T47D (cell line): ENCODE measurements at places on chromosomes 13 and 19.
A peak's percentile ranks its signal among the peaks of the same experiment; 100 is the strongest.

DNA sequence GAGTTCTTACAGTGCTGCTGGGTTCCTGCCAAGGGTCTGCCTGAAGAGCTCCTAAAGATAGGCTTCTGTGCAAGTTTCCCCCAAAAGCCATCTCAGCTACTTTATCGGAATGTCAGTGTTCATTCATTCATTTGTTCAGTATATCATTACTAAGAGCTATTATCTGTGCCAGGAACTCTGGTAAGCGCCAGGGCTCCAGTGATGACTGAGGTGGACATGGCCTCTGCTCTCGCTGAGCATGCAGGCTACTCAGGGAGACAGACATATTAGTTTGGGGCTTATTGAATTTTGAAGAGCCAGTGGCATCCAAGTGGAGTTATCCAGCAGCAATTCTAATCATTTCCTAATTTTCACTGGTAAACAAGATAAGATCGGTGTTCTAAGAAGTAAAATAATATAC, 65.8 kb downstream of the DGKH start:
- DNase-seq, result no peak

- DNase-seq, result no peak
Observed at GRCh38 chr19:30897034-30897433, 452.2 kb downstream of the TSHZ3 start.

- DNase-seq, result no peak
Observed at GRCh38 chr19:5130371-5131030, 161.6 kb downstream of the KDM4B start.

GRCh38 chr19:1860042-1860775, 3.2 kb downstream of the KLF16 start:
- no peak for DNase-seq

- no peak for DNase-seq
Observed at GRCh38 chr19:55231391-55232285, 3.1 kb upstream of the TMEM86B start.

- no peak for DNase-seq
Observed at GRCh38 chr19:18218159-18218558, 8.1 kb downstream of the PDE4C start.

DNA sequence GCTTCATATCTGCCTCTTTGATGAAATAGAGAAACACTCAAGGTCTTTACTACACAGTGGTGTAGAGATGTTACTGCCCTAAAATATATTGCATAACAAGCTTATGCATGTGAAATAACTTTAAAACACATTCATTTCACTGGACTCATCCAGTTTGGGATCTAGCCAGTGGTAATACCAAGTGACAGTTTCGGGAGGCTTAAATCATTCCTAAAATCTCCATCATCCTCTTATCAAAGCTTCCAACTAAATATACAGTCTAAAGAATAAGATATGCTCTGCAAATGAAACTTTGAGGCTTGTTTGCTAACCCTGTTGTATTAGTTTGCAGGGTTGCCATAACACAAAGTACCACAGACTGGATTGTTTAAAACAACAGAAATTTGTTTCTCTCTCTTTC, 52.8 kb downstream of the THSD1 start:
- no peak for DNase-seq

DNA sequence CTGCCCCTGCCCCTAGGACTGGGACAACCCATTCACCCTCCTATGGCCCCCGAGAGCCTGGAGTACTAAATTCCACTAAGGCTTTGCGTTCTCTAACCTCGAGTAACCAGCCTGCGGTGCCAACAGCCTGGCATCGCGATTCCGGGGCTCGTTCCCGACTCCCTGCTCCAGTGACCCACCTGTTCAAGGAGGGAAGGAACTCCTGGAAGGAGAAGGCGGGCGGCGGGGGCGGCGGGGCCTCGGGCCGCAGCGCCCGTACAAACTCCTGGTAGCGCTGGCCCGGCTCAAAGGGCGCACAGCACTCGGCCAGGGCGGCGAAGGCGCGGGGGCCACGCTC, 6.3 kb downstream of the GMIP start:
- DNase-seq, result no peak

- DNase-seq, result no peak
Observed at GRCh38 chr13:97133955-97134354, 88.2 kb upstream of the MBNL2 start.

- DNase-seq, result peak; percentile 36
Observed at GRCh38 chr19:48755084-48755641, at the start of gene FGF21. Gene FGF21, plus strand, starts transcription at chr19:48755524. Its CDS starts 713 bp downstream, at chr19:48756237.

- peak; percentile 33 for DNase-seq
Observed at GRCh38 chr19:29259153-29259552, 46.2 kb upstream of the UQCRFS1 start.

- no peak for DNase-seq
Observed at GRCh38 chr19:10289167-10289835, 451 bp upstream of the ICAM5 start.

DNA sequence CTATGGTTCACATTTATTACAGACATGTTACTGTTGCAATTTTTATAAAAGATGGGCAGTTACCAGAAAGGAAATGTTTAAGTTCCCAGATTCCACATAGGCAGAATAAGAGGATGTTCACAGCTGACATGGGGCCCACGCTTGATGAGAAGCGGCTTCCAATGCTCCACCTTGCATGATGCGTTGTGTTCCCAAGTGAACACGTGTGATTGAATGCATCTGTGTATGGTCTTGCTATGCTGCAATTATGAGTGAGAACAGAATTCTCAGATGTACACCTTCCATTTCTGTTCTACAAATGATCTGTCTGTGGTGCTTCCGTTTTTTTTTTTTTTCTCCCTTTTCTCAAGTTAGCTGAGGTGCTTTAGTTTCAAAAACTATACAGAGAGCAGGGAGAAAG, 15.5 kb downstream of the UPF3A start:
- no peak for DNase-seq

DNA sequence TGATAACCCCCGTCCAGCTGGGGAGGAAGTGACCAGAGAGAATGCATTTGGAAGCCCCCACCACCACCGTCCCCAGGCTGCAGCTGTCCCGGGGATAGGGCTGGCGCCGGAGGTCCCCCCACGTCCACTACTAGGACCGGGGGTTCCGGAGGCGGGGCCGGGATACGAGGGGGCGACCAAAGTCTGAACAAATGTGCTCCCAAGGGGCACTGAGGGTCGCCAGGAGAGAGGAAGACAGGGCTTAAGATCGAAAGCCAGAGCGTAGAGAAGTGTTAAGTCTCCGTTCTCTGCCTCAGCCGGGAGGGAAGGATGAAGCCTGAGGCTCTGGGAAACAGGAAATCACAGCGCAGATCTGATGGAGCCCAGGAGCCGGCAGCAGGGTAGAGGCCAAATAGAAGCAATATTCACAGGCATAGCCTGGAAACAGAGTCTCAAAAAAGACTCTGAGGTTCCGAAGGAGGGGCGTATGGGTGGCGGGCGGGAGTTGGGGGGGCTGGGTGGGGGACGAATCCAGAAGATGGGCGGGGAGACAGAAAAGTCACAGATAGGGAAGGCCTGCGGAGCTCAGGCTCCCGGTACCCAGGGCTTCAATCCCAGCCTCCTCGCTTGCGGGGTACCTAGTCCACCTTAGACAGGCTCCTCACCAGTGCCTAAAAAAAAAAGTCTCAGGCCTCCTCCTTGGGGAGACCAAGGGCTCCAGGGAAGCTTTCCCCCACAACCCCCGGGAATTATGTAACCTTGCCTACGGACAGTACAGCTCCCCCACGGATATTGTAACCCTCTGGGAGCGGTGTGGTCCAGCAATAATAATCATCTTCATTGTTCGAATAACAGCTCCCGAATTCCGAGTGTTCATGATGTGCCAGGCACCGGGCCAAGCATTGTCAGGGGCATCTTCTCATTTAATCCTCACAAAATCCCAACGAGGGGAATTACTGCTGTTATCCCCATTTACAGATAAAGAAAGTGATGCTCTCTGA, 1.1 kb upstream of the ERF start:
- DNase-seq, result no peak

GRCh38 chr13:78139765-78140164, 221.1 kb upstream of the EDNRB start:
- no peak for DNase-seq

DNA sequence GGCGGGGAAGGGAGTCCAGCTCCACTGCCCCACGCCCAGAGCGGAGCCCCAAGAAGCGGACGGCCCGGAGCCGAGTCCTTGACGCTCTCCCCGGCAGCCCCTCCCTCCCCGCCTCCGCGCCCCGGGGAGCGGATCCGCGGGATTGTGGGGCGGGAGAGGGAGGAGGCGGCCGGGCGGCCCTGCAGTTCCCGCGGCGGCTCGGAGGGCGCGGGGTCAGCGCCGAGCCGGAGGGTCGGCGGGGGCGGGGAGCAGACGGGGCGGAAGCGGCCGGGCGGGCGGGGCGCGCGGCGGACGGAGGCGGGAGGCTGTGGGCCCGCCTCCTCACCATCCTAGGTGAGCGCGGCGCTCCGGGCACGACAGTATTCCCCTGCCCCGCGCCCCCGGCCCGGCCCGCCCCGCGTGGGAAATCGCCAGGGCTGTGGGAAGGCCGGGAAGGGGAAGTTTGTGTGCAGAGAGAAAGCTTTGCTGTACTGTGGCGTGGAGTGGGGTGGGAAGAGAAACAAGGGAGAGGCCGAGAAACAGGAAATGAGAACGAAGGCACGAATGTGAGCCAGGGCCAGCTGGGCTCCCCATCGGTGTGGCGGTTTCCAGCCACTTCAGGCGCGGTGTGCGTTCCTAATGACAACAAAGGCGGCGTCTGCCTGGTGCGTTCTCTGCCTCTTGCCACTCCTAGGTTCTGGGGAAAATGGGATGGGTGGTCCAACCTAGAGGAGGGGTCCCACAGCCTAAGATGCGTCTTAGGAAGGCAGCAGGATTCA, 1.3 kb upstream of the KLF12 start:
- DNase-seq, result peak; percentile 60

DNA sequence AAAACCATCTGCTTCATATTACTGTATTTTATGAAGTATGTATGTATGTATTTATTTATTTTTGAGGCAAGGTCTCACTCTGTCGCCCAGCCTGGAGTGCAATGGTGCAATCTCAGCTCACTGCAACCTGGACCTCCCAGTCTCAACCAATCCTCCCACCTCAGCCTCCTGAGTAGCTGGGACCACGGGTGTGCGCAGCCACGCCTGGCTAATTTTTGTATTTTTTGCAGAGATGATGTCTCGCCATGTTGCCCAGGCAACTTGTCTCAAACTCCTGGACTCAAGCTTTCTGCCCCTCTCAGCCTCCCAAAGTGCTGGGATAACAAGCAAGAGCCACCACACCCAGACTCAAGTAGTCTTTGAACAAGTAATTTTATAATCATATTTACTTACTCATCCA, 5.5 kb downstream of the KATNAL1 start:
- no peak for DNase-seq

- DNase-seq, result no peak
Observed at GRCh38 chr13:68428292-68428691, 1198.2 kb upstream of the PCDH9 start.

GRCh38 chr19:46762245-46762890, 16.1 kb upstream of the STRN4 start:
- DNase-seq, result no peak

- no peak for DNase-seq
Observed at GRCh38 chr19:35859414-35859813, 2.7 kb downstream of the KIRREL2 start.

DNA sequence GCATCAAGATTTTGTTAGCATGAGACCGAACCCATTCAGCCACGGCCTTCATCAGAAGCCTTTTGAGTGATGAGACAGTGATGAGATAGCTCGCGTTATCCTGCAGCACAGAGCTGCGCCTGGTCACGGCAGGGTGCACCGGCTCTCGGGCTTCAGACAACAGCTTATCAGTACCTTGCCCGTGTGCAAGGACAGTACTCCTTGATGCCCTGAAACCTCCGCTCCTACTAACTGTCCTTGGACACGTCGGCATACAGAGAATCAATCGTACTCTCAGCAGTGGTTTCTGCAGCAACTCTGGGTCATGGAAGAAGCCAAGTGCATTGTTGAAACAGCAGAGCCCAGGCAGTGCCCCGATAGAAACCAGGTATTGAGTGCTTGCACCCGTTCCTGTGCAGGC, 40.7 kb downstream of the IRS2 start:
- no peak for DNase-seq

DNA sequence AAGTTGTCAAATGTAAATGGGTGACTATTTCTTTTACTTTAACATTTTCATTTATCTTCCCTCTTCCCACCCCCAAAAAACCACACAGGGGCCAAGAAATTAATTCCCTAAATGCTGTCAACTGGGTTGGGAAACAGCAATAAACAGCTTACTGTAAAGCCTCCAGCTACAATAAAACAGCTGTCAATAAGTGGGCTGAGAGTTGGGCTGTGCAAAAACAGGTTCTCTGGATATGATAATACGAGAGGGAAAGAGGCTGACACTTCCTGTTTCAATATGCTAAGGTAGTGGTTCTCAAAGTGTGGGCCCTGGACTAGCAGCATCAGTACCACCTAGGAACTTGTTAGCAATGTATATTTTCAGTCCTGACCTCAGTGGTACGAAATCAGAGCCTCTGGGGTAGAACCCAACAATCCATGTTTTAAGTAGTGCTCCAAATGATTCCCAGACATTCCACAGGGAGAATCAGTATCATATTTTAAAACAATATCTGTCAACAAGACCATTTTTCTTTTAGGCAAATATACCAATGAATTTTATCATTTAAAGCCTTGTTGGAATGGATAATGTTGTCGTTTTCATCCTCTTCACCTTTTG, 8.4 kb downstream of the PCDH9 start:
- no peak for DNase-seq

DNA sequence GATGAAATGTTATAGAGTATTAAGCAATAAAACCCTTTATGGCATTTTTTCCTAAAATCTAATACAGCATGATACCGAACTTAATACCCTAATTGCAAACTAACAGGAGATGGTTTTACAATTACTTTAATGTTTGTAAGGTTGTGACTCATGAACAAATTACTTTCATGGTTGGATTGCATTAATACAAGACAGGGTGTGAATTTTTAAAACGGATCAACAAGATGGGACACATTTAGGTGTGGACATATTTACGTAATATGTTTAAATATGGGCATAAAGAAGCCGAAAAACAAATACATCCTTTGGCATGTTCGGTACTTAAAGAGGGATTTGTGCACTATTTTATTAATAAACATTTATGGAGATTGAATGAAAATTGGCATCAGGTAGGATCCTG, 168.3 kb upstream of the SPRY2 start:
- DNase-seq, result no peak
